ENCODE measurements at places on chromosomes 5 and 9.

- no peak for DNase-seq
These were observed 38.0 kb downstream of the CAMK4 start for GRCh38 chr5:111262153-111262552.

DNA sequence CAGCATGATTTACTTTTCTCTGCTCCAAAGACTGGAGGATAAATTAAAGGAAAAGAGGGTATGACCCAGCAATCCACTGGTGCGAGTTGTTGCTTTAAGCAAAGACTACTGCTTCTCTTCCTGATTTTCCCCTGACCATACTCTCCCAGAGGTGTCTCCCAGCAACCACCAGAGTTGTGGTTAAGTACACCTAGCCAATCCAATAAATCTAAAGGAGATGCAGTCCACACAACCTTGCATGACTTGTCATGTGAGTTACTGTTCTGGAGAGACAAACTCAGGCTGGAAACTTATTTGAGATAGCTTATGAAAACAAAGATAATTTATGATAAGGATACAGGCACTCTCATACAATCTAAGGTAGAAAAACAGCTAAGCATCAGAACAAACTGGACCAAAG, 11.9 kb downstream of the TMC1 start:
- DNase-seq = no peak

GRCh38 chr9:124869986-124870560, 8.1 kb downstream of the ARPC5L start:
- DNase-seq = no peak

GRCh38 chr9:76459694-76460635, 983 bp downstream of the GCNT1 start:
- DNase-seq = peak; percentile 41

DNA sequence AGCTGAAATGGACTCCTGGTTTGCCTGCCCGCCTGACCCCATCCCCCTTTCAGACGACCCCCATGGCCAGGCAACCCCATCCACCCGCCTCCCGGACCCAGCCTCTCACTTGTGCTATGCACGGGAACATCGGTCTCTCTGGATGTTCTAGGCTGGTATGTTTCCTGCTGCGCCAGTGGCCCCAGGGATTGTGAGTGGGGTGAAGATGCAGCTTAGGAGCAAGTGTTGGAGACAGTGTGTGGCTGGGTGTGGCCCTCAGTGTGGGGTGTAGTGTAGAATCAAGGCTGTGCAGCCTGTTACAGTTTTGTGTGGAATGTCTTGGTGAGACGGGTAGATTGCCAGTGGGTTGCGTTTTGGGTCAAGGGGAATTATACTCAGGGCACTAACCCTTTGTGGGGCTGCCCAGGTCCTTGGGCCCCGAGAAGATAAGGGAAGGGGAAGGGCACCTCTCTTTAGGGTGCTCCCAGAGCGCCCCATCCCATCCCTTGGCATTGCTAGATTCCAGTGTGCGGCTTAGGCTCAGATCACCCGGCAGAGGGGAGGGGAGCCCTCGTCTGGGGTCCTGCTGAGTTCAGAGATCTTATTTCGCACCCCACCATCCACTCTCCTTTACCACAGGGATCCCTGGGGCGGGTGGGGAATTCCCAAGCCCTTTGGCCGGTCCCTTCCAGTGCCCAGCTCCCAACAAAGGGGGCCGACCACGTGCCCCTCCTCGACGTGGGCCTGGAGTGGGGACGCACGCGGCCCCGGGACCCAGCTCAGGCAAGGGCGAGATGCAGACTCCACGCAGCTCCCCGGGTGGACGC, 4.6 kb downstream of the IER5L start:
- no peak for DNase-seq

GRCh38 chr5:75690669-75691068, 26.6 kb downstream of the POC5 start:
- DNase-seq = no peak

- no peak for DNase-seq
These were observed 366.2 kb upstream of the PDE4D start for GRCh38 chr5:60259730-60260129.

- peak; percentile 55 for DNase-seq
These were observed 7.6 kb downstream of the SLC6A18 start for GRCh38 chr5:1232780-1233179.

DNA sequence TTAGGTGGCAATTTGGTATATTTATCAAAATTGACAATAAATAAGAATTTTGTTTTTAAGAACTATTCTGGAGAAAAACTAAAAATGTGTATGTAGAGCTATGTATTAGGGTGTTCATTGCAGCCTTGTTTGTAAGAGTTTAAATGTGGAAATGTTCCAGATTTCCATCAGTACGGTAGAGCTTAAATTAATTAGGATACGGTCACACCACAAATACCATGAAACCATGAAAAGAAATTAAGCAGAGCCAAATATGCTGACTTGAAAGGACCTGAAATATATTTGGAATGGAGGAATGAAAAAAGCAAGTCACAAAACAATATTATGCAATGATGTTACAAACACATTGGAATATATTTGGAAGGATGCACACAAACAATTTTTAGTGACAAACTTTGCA, 64.6 kb downstream of the ACTBL2 start:
- no peak for DNase-seq

GRCh38 chr9:101138509-101138908, 110.0 kb downstream of the PLPPR1 start:
- DNase-seq = no peak

GRCh38 chr5:160298189-160298588, 14.2 kb downstream of the CCNJL start:
- DNase-seq = no peak

DNA sequence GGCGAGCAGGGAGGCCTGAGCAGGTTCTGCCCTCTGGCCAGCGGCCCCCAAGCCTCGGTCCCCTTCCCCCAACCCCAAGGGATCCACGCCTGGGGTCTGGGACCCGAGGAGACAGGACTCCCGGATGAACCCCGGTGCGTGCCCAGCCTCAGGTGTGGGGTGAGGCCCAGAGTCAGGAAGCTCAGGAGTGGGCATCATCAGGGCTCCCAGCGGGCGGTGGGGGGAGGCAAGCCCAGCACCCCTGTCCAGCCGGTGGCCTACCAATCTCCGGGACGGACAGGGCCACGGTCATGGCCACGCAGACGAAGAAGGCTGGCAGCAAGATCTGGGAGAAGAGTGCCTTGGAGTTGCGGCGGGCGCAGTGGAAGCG, 14.5 kb downstream of the ABCA2 start:
- DNase-seq = no peak

- peak; percentile 25 for DNase-seq
These were observed 43.4 kb downstream of the PPARGC1B start for GRCh38 chr5:149773291-149774095.

DNA sequence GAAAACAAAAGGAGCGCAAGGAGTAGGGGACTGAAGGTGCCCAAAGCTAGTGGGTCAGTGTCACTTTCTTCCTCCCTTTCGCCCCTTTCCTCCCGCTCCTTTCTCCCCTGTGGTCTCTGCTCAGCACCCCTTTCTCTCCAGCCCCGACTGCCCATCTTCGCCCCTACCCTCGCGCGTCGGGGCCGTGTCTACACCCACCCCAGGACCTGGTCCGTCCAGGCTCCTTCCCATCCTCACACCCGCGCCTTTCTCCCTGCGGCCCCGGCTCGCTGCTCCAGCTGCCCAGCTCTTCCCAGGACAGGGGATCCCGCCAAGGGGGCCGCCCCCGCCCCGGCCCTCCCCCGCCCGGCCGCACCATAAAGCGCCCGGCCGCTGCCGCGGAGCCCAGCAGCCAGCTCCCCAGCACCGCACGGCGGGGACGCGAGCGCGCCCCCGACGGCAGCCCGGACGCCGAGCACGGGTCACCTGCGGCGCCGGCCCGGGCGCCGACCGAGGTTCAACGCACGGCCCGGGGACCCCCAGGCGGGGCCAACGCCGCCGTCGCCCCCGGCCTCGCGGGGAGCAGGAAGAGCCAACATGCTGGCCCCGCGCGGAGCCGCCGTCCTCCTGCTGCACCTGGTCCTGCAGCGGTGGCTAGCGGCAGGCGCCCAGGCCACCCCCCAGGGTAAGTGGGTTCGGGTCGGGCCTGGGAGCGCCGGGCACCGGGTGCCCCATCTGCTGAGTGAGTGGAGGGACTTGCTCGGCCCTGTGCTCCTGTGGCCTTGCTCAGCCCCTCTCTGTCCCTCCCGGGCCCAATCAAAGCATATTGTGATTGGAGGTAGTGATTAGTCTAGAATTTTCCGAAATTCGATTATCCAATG, at the start of gene THBS4:
Gene THBS4 (plus strand): TSS at position 387 of the 860 bp plus-strand sequence. CDS start 190 bp downstream, at position 577.
- peak; percentile 14 for DNase-seq

- DNase-seq = no peak
These were observed 21.3 kb upstream of the LMNB1 start for GRCh38 chr5:126755593-126755992.

DNA sequence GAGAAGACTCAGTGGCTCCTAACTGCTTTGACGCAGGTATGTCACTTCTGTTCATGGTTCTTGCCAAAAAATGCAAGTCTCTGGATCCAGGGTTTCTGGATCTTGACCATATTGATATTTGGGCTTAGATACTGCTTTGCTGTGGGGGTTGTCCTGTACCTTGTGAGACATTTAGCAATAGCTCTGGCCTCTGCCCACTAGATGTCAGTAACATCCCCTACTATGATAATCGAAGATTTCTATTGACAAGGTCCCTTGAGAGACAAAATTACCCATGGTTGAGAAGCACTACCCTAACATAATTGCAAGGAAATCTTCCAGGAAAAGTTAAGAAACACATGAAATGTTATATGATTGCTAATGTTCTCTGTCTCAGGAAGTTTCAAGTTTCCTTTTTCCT, 285.4 kb downstream of the TMEM232 start:
- DNase-seq = no peak

DNA sequence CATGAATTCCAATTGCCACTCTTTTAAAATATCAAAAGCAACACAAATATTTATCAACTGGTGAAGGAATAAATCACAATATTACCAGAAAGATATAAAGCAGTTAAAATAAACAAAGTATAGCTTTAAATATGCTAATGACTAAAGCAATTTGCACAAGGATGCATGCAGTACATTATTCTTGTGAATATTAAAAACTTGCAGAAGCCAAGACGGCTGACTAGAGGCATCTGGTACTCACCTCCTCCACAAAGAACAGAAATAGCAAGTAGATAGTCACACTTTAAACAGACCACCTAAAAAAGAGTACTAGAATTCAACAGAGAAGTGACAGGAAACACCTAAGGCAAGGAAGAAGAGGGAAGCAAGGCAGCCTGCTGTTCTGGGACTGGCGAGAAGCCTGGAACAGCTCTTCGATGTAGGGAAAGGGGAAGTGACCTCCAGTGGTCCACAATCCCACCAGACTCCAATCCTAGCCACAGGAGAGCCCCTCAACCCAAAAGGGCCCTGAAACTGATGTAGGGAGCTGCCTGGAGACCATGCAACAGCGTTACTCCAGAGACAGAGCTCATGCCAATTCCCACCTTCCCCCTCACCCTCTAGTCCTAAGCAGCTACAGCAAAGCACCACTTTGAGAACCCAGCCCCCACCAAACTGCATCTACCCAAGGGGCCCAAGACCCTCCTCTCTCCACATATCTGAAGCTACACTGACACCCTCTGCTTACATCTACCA, 86.3 kb downstream of the LPAR1 start:
- DNase-seq = no peak

DNA sequence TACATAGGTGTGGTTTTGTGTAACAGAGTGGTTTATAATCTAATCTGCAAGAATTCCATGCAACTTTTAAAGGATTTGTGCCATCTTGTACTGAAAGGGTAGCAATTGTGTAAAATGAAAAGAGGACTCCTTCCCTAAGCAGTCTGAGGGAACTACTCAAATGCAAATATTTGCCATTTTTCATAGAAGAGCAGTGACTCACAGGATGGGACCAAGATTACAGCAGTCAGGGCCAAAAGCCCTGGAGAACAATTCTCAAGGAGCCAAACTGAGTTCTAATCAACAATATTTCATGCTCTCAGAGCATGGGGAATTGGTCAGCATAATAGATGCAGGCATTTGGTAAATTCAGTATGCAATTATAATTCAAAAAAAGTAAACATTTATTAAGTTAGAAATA, 495.8 kb downstream of the CHSY3 start:
- DNase-seq = no peak

DNA sequence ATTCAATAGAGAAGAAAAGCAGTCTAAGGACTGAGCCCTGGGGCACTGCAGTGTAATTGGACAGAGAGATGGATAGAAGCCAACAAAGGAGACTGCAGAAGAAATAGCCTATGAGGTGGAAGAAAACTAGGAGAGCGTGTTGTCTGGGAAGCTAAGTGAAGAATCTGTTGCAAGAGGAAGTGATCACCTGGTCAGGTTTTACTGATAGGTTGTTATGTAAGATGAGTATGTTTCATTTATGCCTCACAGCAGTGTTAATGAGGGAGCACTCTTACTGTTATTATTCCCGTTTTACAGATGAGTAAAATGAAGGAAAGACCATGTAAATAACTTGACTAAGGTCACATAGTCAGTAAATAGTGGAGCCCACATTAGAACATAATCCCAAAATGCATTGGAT, 80.0 kb upstream of the GRHPR start:
- DNase-seq = no peak

DNA sequence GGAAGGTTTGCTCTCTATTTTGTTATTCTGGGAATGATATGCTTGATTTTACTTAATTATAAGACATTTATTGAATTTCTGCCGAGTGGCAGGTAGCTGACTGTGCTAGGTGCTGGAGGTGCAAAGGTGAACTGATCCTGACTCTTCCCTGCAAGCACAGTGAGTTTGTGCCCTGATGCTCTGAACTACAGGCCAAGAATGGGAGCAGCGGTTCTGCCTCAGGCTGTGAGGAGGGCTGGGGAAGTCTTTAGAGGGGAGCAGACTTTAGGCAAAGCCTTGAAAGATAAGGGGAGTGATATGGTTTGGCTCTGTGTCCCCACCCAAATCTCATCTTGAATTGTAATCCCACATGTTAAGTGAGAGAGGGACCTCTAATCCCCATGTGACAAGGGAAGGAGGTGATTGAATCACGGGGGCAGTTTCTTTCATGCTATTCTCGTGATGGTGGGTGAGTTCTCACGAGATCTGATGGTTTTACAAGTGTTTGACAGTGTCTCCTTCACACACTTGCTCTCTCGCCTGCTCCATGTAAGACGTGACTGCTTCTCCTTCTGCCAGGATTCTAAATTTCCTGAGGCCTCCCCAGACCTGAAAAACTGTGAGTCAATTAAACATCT, 73.1 kb downstream of the NDFIP1 start:
- DNase-seq = no peak

DNA sequence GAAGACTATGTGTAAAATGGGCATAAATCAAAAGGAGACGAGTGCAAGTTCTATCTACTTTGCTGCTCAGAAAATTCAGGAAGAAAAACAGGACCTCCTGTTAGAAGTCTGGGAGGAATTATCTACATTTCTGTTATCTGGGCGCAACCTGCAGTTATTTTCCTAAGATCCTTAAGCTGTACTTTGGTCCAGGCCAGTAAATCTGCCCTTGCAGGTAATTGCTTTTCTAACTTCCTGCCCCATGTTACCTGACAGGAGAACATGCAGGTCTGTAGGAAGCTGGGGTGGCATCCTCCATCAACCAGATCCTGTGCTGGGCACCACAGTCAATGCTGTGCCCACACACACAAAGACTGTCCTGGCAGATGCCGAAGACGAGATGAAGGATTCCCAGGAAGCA, 5.7 kb downstream of the CCNJL start:
- no peak for DNase-seq

All from NCI-H146 (cell line).